ENCODE measurements at places on chromosomes 13 and 19. TPM values are rescaled to one million over a fixed set of nuclear protein-coding genes. Genes with fewer than 3 reads are reported as not detected.

The FOSB gene
- 250 TPM for polyA plus RNA-seq

The ZNF780B gene
- 21.8 TPM for polyA plus RNA-seq

The ETV2 gene
- polyA plus RNA-seq = 1.5 TPM

The ZNF497 gene
- 2.1 TPM for polyA plus RNA-seq

GRCh38 chr13:106505295-106505694 lies 30.2 kb downstream of the EFNB2 start:
- peaks cover 21% of the 10 kb centered on the region for H3K36me3 ChIP-seq
- H3K4me1 ChIP-seq = no peaks in the 10 kb centered on the region
- no peaks in the 10 kb centered on the region for H3K27me3 ChIP-seq
- H3K4me3 ChIP-seq = no peak overlapping the region
- H3K27ac ChIP-seq = no peak overlapping the region

DNA sequence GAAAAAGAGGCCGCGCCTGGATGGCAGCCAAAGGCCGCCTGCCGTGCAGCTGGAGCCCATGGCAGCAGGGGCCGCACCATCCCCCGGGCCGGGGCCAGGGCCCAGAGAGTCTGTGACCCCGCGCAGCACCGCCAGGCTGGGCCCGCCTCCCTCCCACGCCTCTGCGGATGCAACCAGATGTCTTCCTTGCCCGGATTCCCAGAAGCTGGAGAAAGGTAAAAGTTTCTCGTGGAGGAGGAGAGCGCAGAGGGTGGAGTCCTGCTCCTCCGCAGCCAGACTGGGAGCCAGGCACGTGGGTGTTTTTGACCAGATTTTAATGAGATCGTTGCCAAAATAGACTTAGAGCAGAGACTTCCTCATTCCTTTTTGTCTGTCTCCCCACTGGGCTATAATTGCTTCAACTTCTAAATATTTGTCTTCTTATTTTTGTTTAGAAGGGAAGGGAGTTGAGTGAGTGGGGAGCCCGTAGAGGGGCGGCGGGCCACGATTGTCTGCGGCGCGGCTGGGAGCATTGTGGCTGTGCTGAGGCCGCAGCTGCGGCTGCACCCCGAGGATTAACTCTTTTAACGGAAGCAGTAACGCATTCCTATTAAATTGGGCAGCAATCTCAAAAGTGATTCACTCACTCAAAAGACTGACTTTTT lies 22.8 kb upstream of the NDUFS7 start:
- peaks cover 75% of the 10 kb centered on the region for H3K36me3 ChIP-seq
- DNase-seq = no peak
- H3K27me3 ChIP-seq = no peaks in the 10 kb centered on the region

DNA sequence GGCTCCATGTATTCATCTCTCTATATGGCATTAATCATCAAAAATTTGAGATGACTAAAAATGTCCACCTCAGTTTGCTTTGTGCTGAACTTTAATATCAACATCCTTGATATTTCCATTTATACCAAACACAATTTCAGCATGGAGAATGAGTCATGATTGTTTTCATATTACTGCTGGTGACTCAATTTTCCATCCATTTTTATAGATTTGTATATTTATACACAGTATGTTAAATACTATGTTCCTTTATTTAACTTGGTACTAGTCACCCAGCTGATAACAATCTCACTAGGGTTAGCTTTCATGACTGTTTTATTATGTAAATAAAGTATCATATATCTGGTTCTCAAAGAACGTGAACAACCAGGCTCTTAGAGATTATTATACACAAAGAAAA lies 1255.1 kb downstream of the SLITRK1 start:
- no peak overlapping the region for H3K27ac ChIP-seq
- no peaks in the 10 kb centered on the region for H3K4me1 ChIP-seq
- no peak for DNase-seq
- H3K27me3 ChIP-seq = no peaks in the 10 kb centered on the region
- no peak overlapping the region for H3K4me3 ChIP-seq

DNA sequence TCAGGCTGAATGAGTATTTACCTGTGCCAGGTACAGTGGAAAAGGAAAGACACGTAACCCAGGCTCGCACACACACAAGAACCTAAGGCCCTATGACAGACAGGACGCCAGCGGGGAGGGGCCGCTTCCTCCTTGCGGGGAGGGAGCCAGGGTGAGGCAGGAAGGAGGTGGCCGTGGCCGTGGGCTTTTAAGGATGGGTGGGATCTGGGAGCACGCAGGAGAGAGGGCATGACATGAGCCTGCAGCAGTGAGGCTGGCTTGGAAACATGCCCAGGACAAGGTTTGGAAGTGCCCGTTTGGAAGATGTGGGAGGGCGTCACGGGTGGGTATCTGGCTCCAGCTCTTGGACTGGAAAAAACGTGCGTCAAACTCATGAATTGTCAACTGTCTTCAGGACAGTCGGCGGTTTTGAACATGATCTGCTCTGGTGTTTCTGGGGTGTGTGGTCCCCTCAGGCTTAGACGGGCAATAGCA lies 20.1 kb downstream of the SH3GL1 start:
- no peak overlapping the region for H3K4me3 ChIP-seq
- H3K36me3 ChIP-seq = peaks cover 41% of the 10 kb centered on the region
- DNase-seq = no peak
- H3K4me1 ChIP-seq = peaks cover 58% of the 10 kb centered on the region

DNA sequence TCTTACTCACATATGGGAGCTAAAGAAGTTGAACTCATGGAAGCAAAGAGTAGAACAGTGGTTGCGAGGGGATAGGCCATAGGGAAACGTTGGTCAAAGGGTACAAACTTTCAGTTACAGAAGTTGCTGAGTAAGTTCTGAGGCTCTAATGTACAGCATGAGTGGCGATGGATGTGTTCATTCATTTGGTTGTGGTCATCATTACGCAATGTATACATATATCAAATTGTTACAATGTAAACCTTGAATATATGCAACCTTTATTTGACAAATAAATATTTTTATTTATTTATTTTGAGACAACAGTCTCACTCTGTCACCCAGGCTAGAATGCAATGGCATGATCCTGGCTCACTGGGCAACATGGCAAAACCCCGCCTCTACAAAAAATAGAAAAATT lies 38.7 kb downstream of the ZIC5 start:
- no peaks in the 10 kb centered on the region for H3K36me3 ChIP-seq
- DNase-seq = no peak
- peaks cover 11% of the 10 kb centered on the region for H3K27me3 ChIP-seq
- no peak overlapping the region for H3K4me3 ChIP-seq
- H3K4me1 ChIP-seq = no peaks in the 10 kb centered on the region
- H3K27ac ChIP-seq = no peak overlapping the region

GRCh38 chr13:33174931-33175330 lies 110.6 kb downstream of the STARD13 start:
- peaks cover 7% of the 10 kb centered on the region for H3K4me1 ChIP-seq
- no peak for DNase-seq
- no peaks in the 10 kb centered on the region for H3K36me3 ChIP-seq
- H3K27me3 ChIP-seq = no peaks in the 10 kb centered on the region

DNA sequence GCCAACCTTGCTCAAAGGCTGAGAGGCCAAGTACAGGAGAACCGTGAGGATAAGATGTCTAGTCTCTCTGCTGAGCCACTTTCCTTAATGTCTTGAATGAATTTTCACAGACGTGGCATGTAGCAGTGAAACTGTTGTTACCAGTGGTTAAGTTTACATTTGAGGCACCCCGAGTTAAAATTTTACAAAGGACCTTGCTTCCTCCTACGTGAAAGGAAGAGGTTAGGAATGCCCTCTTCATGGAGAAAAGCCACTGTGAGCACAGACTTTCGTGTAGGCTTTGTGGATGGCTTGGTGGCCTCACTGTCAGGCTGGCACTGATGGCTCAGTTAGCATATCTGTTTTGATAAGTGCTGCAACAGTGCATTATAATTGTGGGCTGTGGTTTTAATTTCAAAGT lies 2.7 kb downstream of the GJB2 start:
- H3K4me1 ChIP-seq = peaks cover 22% of the 10 kb centered on the region
- no peaks in the 10 kb centered on the region for H3K36me3 ChIP-seq
- no peak overlapping the region for H3K27ac ChIP-seq
- no peak for DNase-seq

DNA sequence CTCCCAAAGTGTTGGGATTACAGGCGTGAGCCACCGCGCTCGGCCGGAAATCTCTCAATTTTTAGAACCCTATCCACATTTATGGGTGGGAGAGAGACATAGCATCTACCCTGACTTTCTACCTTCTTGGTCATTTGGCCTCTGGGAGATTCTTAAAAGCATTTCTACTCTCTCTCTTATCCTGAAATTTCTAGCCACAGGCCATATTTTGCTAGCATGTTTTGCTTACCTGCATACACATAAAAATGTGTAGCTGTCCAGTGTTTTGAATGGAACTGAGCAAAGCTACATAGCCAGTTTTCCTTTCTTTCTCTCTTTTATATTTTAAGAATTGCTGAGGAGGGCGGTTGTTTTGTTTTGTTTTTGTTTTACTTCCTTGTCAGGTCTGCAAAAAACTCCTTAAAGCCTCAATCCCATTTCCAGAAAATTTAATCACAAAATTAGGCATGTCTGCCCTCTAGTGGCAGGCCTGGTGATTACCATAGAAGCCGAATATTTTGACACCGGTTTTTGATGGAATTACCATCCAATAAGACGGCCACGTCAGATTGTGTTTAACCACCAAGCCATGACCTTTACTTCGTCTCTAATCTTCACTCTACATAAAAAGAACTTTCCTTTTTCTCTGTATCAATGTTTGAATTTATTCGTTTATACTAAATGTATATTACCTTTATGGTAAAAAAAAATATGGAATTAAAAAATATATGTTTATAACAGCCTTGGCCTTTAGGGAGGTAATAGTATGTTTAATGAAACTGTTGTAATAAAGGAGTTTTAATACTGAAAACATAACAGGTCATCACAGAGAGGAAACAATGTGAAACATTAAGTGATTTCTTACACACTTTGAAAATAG lies 34.4 kb upstream of the OXGR1 start:
- no peak overlapping the region for H3K27ac ChIP-seq
- peak; percentile 50 for DNase-seq
- no peak overlapping the region for H3K4me3 ChIP-seq
- no peaks in the 10 kb centered on the region for H3K27me3 ChIP-seq

DNA sequence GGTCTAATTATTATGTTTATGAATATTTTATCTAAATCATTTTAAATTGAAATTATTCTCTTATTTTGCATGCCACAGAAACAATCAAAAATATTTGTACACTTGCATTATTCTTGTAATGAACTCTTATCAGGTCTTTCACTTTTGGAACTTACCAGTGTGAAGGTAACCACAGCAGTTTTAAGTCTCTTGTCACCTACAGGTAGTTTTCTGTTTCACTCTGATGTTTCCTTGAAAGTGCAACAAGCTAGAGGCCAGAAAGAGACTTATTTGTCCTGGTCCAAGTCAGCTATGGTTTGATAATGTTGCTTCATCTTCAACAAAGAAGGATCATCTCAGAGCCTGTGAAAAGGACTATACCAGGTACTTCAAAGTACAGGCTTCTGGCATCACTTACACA lies 133.4 kb upstream of the NBEA start:
- H3K4me1 ChIP-seq = no peaks in the 10 kb centered on the region
- H3K4me3 ChIP-seq = no peak overlapping the region
- H3K27me3 ChIP-seq = no peaks in the 10 kb centered on the region
- no peak overlapping the region for H3K27ac ChIP-seq
- H3K36me3 ChIP-seq = no peaks in the 10 kb centered on the region

DNA sequence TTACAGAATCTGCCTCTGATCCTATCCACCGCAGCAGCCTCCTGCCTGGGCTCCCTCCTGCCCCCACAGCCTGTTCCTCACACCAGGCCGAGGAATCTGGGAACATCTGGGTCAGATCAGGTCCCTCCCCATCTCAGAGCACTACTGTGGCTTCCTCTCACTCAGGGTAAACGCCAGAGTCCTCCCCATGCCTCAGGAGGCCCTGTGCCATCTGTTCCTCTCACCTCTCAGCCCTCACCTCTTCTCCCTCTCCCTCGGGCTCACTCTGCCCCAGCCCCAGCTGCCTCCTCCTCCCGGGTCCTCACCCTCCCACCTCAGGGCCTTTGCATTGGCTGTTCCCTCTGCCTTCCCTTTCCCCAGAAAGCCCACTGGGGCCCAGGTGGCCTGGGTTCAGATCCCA lies 18.2 kb downstream of the FCGBP start:
- no peak overlapping the region for H3K4me3 ChIP-seq
- peaks cover 4% of the 10 kb centered on the region for H3K4me1 ChIP-seq
- H3K27ac ChIP-seq = no peak overlapping the region
- no peak for DNase-seq

Data from large intestine (tissue), 12 donors.